Activated CD4-positive, alpha-beta T cell treated with anti-CD3 and anti-CD28 coated beads, Interleukin-2, amount 10 ng/mL, durations not matched to agents 7 days and 5 days (primary cell): ENCODE measurements at places on chromosomes 7 and 10. TPM values are rescaled to one million over a fixed set of nuclear protein-coding genes. Genes with fewer than 3 reads are reported as not detected.

GRCh38 chr10:131727560-131727959, 173.2 kb upstream of the PPP2R2D start:
- H3K4me1 ChIP-seq, result no peaks in the 10 kb centered on the region
- no peaks in the 10 kb centered on the region for H3K36me3 ChIP-seq
- DNase-seq, result no peak
- H3K27ac ChIP-seq, result no peak overlapping the region
- no peaks in the 10 kb centered on the region for H3K27me3 ChIP-seq

GRCh38 chr10:14017467-14017866, 313.3 kb downstream of the FRMD4A start:
- H3K4me1 ChIP-seq, result peaks cover 11% of the 10 kb centered on the region
- no peak for DNase-seq
- H3K36me3 ChIP-seq, result no peaks in the 10 kb centered on the region
- H3K27ac ChIP-seq, result no peak overlapping the region
- H3K27me3 ChIP-seq, result peaks cover 12% of the 10 kb centered on the region

- H3K4me3 ChIP-seq, result no peak overlapping the region
- H3K4me1 ChIP-seq, result peaks cover 48% of the 10 kb centered on the region
- no peaks in the 10 kb centered on the region for H3K27me3 ChIP-seq
- no peak overlapping the region for H3K27ac ChIP-seq
- DNase-seq, result no peak
These were observed 12.0 kb downstream of the MTG1 start for GRCh38 chr10:133405844-133406527.

- H3K4me1 ChIP-seq, result peaks cover 5% of the 10 kb centered on the region
- no peak for DNase-seq
- no peak overlapping the region for H3K27ac ChIP-seq
- peaks cover 6% of the 10 kb centered on the region for H3K27me3 ChIP-seq
- no peaks in the 10 kb centered on the region for H3K36me3 ChIP-seq
These were observed 31.3 kb upstream of the CXCL12 start for GRCh38 chr10:44416021-44416771.

GRCh38 chr10:14179251-14179650, 151.5 kb downstream of the FRMD4A start:
- H3K36me3 ChIP-seq, result peaks cover 3% of the 10 kb centered on the region
- no peak for DNase-seq
- no peak overlapping the region for H3K4me3 ChIP-seq

Gene PKD2L1
- not detected for total RNA-seq

Gene NME8
- total RNA-seq, result not detected

Gene NPC1L1
- not detected for total RNA-seq
